ENCODE measurements at places on chromosomes 11 and 22. TPM values are rescaled to one million over a fixed set of nuclear protein-coding genes. Genes with fewer than 3 reads are reported as not detected.

DNA sequence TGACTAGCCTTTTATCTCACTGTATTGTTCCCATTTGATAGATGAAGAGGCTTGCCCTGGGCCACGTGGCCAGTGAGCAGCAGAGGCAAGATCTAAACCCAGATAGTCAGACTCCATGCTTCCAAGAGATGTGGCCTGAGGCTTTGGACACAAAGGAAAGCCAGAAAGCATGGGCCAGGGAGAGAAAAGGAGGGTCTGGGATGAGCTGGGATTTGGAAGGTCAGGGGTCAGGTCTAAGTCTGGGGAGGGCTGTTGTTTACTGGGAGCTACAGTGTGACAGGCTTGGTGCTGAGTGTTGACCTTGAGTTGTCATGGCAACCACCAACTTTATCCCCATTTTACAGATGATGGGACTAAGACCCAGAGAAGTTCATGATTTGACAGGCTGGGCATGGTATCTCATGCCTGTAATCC, 2.1 kb downstream of the SLC35E4 start:
- peak overlapping the region; percentile 85 for H3K4me3 ChIP-seq
- H3K27ac ChIP-seq: peak overlapping the region; percentile 79
- H3K4me1 ChIP-seq: peaks cover 29% of the 10 kb centered on the region

- no peaks in the 10 kb centered on the region for H3K27me3 ChIP-seq
- H3K36me3 ChIP-seq: peaks cover 33% of the 10 kb centered on the region
- no peak overlapping the region for H3K27ac ChIP-seq
Observed at GRCh38 chr11:19160847-19161246, 40.9 kb downstream of the CSRP3 start.

- no peaks in the 10 kb centered on the region for H3K36me3 ChIP-seq
- H3K27ac ChIP-seq: no peak overlapping the region
- H3K4me3 ChIP-seq: no peak overlapping the region
- no peak for DNase-seq
- H3K4me1 ChIP-seq: no peaks in the 10 kb centered on the region
Observed at GRCh38 chr22:20235389-20235991, 32.6 kb downstream of the RTN4R start.

DNA sequence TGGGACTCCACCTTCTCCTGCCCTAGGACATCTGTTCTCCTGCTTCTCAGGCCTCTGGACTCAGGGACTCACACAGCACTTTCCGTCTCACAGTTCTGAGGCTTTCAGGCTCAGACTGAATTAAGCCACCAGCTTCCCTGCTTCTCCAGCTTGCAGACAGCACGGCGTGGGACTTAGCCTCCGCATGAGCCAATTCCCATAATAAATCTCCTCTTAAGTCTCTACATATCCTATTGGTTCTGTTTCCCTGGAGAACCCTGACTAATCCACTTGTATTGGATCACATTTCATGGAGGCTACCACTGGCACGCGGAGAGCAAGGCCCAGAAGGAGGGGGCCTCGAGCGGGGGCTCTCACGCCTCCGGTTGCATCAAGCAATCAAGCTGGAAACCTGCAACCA, 1313.6 kb downstream of the TBC1D22A start:
- peaks cover 4% of the 10 kb centered on the region for H3K4me1 ChIP-seq
- no peak for DNase-seq
- H3K27me3 ChIP-seq: peaks cover 48% of the 10 kb centered on the region
- H3K4me3 ChIP-seq: no peak overlapping the region
- H3K36me3 ChIP-seq: no peaks in the 10 kb centered on the region

DNA sequence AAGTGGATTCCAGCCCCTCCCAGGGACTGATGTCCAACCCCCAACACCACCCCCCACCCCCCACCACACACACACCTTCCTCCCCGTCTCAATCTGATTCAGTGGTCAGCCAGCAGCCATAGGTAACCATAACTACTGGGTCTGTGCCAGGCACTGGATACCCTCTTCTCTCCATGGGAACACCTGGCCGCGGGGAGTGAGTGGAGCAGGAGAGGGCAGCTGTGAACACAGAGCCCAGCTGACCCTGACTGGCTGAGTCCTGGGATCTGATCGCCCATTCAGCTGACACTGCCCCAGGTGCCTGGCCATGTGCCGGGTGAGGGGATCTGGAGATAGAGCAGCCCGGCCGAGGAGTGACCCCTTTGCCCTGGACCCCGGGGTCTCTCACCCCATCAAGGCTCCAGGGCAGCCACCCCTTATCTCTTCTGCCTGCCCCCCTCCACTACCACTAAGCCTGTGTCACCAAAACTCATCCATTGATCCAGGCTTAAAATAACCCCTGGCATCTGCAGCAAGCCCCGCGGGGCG, 2.6 kb upstream of the SHISA8 start:
- peaks cover 36% of the 10 kb centered on the region for H3K27me3 ChIP-seq
- peaks cover 16% of the 10 kb centered on the region for H3K4me1 ChIP-seq
- no peaks in the 10 kb centered on the region for H3K36me3 ChIP-seq
- H3K27ac ChIP-seq: no peak overlapping the region
- DNase-seq: no peak

TMEM191C gene
- 0.59 TPM for total RNA-seq

Data from activated T-helper 1 cell treated with anti-CD3 and anti-CD28 coated beads, Interleukin-12 subunit alpha, Interleukin-12 subunit beta, Interleukin-2, Interleukin-4 antibody, amounts not matched to agents 30 ng/mL and 10 ng/mL and 1 ng/mL, durations not matched to agents 14 hours and 24 hours and 36 hours (primary cell).